ENCODE measurements at places on chromosomes 12 and 14. TPM values are rescaled to one million over a fixed set of nuclear protein-coding genes. Genes with fewer than 3 reads are reported as not detected.

DNA sequence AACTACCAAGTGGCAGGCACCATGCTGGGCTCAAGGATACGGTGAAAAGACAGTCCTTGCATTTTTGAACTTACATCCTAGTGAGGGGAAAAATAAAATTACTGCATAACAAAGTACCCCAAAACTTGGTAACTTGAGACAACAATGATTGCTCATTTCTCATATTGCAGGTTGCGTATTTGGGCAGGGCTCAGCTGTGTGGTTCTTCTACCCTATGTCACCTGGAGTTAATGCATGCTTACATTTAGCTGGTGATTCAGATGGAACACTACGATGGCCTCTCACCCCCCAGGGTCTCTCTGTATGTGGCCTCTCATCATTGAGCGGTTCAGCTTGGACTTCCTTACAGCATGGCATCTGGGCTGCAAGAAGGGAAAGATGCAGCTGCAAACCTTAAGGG lies 60.7 kb upstream of the RBM19 start:
- ATAC-seq: no peak

RBP5 gene
- 0.58 TPM for total RNA-seq

AQP6 gene
- total RNA-seq: not detected

GRCh38 chr12:58651850-58652249 lies 268.5 kb downstream of the LRIG3 start:
- ATAC-seq: no peak

- no peak for ATAC-seq
Observed at GRCh38 chr12:67759829-67760228, 111.3 kb downstream of the DYRK2 start.

- no peak for ATAC-seq
Observed at GRCh38 chr12:26443309-26443708, 247.9 kb downstream of the SSPN start.

PDZRN4 gene
- 32.0 TPM for total RNA-seq

- peak; percentile 53 for ATAC-seq
Observed at GRCh38 chr12:108751821-108752220, 20.5 kb upstream of the CORO1C start.

DNA sequence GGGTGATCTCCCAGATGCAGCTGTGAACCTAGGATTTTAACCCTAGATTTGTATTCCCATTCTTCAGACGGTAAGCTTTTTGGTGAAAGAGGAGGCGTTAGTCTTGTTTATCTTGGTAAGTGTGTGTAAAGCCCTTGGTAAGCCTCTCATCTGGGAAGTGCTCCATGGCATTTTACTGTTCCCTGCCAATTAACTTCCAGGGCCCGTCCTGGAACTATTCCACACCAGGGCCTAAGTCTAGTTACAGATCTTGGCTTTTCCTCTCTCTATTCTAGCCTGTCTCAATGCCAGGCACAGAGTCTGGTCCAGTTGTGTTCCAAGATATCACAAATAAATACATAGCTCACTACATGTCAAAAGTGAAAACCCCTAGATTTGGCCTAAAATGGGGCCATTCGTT lies 42.4 kb downstream of the YEATS4 start:
- ATAC-seq: no peak
